ENCODE measurements at places on chromosomes 12 and 14. TPM values are rescaled to one million over a fixed set of nuclear protein-coding genes. Genes with fewer than 3 reads are reported as not detected.

CPSF6 gene
- total RNA-seq = 113 TPM

SOAT2 gene
- total RNA-seq = not detected

AGAP2 gene
- 25.6 TPM for total RNA-seq

CLEC2B gene
- total RNA-seq = 2.7 TPM

CIPC gene
- total RNA-seq = 44.5 TPM

ARHGDIB gene
- total RNA-seq = 5.8 TPM

ACOT4 gene
- 1.7 TPM for total RNA-seq

DIO2 gene
- 31.0 TPM for total RNA-seq

KDM2B gene
- total RNA-seq = 113 TPM

GNPTAB gene
- 138 TPM for total RNA-seq

EPYC gene
- not detected for total RNA-seq

NACA gene
- total RNA-seq = 1,394 TPM

C12orf60 gene
- 3.6 TPM for total RNA-seq

TRHDE gene
- 57.1 TPM for total RNA-seq

SMIM41 gene
- not detected for total RNA-seq

ADCY4 gene
- total RNA-seq = 1.4 TPM

OR4M1 gene
- not detected for total RNA-seq

MORN3 gene
- total RNA-seq = 2.8 TPM

A2M gene
- total RNA-seq = 44.5 TPM

SERPINA1 gene
- total RNA-seq = 1.4 TPM

MYG1 gene
- total RNA-seq = 39.5 TPM

NRIP2 gene
- total RNA-seq = 0.62 TPM

SBNO1 gene
- total RNA-seq = 48.4 TPM

MMP14 gene
- 8.3 TPM for total RNA-seq

CD69 gene
- 0.62 TPM for total RNA-seq

LMO3 gene
- 363 TPM for total RNA-seq

ASB2 gene
- total RNA-seq = not detected

LPAR5 gene
- total RNA-seq = 0.62 TPM

RFX4 gene
- 3.6 TPM for total RNA-seq

SERPINA3 gene
- 0.94 TPM for total RNA-seq

KRT73 gene
- not detected for total RNA-seq

CMKLR1 gene
- total RNA-seq = 1.7 TPM

KRT72 gene
- not detected for total RNA-seq

PLEK2 gene
- 0.47 TPM for total RNA-seq
